Foreskin melanocyte (primary cell): ENCODE measurements at places on chromosomes 3 and 15.

GRCh38 chr3:47419083-47420043 lies 38.5 kb downstream of the PTPN23 start:
- no peak for DNase-seq

DNA sequence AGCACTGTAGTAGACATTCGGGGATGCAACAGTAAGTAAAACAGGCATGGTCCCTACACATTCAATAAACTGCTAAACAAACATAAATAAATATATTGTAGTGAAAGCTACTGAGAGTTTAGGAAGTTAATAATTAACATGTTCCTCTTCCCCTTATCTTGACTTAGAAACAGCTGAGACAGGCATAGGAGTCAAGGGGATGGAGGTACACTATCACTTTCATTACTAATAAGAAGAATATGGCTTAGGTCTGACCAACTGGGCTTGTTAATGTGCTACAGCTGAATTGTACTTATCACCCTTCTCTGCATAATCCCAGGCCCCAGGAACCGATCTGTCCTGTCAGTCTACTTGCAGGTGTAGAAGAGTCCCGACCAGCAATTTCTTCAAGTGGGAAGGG lies 116.3 kb upstream of the DAZL start:
- DNase-seq = no peak

DNA sequence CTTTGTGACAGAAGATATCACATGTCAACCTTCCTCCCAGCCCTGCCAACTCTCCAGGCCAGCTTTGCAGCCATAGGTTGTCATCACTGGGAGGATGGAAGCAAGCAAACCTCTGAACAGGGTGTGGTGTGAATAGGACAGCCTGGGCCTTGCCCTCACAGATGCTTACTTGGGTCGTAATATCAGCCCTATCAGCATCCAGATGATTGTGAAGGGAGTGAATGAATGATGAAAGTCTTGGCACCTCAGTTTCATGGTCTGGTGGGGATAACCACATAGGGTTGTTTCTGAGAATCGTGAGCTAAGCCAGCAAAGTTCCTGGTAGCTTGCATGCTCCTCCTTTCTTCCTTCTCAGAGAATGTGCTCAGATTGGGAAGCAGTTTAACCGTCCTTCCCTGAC lies 55.1 kb upstream of the POLR2M start:
- DNase-seq = no peak

DNA sequence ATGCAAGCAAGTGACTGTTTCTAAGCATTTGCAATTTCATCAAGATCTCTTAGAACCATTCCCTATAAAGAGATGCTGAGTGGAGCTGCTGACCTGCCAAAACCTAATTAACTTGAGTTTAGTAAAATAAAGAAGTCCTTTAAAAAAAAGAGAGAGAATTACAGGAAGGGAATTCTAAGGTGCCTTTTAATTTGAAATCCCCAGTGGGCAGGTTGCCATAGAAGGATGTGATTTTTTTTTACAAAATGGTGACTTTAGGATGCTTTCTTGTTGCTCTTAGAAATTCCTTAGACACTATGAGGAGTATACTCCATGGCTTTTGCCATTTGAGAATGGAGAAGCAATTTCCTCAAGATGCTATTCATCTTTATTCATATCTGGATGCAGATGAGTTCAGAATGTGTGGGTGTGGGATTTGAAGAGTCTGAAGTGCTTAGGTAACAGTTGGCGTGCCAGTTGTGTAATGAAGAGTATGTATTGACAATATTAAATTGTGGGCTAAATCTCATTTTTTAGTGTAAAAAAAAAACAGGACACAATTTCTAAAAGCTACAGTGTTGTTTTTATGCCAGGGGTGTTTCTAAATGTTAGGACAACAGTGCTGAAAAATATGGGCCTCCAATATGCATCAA lies 13.6 kb downstream of the LRRC3B start:
- no peak for DNase-seq

- no peak for DNase-seq
Observed at GRCh38 chr3:177307826-177308225, 110.5 kb upstream of the TBL1XR1 start.
